ENCODE measurements at places on chromosomes 16 and 17. TPM values are rescaled to one million over a fixed set of nuclear protein-coding genes. Genes with fewer than 3 reads are reported as not detected.

Gene SPATA32
- total RNA-seq: not detected

Gene IL34
- 1.7 TPM for total RNA-seq

Gene SPNS2
- total RNA-seq: 19.4 TPM

Gene CCL16
- total RNA-seq: not detected

Gene STAC2
- 0.17 TPM for total RNA-seq

Gene RNF222
- total RNA-seq: not detected

Gene CCL2
- 514 TPM for total RNA-seq

- no peak for DNase-seq
These were observed 29.5 kb downstream of the METTL16 start for GRCh38 chr17:2482218-2482617.

DNA sequence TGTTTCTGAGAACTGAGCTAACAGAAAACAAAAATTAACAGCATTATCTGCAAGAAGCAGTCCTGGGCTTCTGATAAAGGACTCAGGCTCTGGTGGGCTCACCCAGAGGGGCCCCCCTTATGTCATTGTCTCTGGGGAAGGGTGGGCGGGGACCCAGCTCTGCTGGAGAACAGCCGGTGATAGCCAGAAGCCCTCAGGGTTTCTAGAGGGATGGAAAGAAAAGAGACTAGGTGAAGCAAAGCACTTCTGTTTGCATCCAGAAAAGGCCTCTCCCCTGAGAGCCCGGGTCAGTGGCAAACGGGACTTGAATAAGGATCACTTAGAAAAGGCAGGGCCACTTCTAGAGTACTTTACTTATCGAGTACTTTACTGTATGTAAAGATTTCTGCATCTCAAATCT is 7.0 kb upstream of the CDC42EP4 start:
- no peak for DNase-seq

DNA sequence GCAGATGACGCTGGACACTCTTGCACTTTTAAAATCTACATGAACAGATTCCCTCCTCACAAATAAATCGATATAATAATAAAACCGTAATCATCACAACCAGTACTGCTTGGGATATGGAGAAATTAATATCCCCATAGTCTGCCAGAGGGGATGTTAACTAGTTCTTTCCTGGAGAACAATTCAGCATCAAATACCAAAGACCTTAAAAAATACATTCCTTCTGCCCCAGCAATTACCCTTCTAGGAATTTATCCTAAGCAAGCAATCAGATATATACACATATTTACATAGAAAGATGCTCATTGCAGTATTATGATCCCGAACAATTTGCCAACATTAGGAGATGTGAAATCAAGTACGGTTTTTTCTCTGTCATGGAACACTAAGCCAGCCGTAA is 21.8 kb downstream of the SMYD4 start:
- DNase-seq: no peak

DNA sequence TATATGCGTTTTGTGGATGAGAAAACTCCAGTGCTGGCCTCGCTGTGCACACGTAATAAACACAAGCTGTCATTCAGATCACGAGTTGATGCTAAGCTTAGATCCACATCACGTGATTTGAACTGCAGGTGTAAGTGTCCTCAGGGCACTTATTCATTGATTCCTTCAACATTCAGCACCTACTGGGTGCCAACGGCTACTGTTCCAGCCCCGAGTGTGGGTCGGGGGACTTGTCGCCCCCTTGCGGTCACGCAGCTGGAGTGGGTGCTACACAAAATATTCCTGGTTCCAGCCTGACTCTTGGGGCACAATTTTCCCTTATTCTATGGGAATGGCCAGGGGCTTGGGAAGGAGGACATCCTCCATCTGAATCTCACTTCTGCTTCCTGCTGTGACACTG is 29.9 kb upstream of the GINS2 start:
- DNase-seq: no peak

- DNase-seq: no peak
These were observed 294.7 kb downstream of the SEC14L1 start for GRCh38 chr17:77435272-77436057.

DNA sequence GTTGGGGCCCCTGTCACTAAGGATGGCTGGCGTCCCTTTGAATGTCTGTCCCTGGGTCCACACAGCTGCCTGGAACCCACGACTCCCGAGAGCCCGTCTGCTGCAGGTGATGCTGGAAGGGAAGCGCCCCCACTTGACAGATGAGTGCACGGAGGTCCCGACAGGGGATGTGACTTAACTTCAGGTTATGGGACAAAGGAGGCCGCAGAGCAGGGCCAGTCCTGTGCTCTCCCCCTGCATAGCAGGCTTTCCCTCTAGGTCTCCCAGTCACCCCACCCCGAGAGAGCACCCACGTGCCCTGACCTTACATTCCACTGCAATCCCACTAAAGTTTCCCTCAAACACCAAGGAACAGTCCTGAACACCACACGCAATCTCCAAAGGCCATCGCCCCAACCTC is 6.0 kb upstream of the RCVRN start:
- no peak for DNase-seq

DNA sequence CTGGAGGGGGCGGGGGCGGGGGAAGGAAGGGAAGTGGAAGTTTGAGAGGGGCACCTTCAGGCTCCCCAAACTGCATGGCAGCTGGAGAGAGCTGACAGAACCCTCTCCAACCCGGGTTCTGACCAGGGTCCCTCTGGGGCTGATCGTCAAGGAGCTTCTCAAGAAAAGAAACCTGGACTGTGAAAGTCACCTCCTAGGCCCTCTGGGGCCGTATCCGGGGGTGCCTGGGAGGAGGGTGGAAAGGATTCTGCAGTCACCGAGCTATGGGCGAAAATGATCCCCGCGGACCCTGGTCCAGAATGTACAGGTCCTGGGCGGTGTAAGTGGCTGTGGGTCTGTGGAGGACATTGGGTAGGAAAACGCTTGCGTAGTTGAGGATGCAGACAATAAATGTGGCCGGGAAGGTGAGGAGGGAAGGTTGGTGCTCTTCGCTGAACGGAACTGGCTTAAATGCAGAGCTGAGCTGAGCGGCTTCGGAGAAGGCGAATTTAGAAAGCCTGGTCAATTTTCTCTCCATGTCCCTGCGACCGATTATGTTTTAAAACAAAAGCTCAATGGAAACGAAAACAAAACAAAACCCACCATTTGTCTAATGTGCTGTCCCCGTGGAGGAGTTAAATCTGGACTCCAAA is 3.6 kb upstream of the LHX1 start:
- DNase-seq: no peak

DNA sequence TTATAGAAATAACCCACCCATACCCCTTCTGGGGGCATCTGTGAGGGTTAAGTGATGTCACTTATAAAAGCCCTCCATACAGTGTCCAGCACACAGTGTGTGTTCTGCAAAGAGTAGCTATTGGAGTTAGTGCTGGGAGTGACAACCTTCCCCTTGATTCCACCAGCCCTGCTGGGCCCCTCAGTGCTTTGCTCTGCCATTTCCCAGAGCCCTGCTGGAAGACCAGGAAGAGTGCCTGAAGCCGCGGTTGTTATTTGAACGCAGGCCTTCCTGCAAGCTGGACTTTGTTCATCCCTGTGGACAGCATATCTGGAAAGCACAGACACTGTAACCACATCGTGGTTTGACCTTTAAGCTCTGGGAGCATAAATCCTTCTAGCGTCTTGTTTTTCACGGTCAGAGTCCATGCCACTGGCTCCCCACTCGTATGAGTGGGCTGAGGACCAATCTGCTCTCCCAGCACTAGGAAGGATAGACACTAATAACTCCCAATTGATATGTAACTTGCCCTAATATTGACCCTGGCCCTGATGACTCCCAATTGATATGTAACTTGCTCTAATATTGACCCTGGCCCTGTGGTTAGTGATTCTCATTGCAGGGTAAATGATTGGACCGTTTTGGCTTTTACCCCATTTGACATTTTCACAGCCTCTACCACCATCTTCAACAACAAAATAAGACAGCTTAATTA is 297.1 kb upstream of the MAF start:
- DNase-seq: peak; percentile 60

- no peak for DNase-seq
These were observed 217.2 kb downstream of the CA10 start for GRCh38 chr17:51941272-51941671.
